Stimulated activated CD8-positive, alpha-beta memory T cell treated with anti-CD3 and anti-CD28 coated beads, Interleukin-7, amount 100 ng/mL, for 48 hours (primary cell): ENCODE measurements at places on chromosomes 7 and 10.
A peak's percentile ranks its signal among the peaks of the same experiment; 100 is the strongest.

DNA sequence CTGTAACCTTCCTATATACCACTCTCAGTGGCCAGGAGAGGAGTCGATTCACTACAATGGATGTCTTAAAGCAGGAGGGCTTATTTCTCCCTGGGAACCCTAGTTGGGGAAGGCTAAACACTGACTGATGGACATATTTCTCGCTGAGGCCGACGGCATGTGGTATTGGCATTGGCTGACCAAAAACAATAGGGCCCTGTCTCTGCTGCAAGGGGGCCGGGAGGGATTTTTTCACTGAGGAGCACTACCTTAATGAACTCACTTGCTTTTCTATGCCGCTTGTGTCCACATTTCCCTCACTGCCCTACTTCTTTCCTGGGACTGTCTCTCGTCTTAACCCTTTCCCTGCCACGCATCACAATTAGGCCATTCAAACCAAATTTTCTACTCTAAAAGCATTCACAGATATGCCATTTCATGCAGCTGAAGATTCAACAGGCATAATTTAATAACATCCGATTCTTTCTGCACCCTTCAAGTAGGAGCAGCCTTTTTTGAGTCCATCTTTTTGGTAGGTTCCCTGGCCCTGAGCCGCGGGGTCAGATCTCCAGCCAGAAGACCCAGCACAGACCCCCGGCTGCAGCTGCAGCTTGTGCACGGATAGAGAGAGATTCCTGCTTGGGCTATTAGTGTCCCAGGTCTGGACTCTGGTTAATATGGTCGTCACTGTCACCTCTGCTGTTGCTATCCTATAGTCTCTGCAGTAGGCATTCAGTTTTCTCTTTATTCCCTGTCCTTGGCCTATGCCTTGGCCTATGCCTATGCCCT lies 118.7 kb downstream of the HIPK2 start:
- no peak for DNase-seq

- DNase-seq, result no peak
These were observed 448.2 kb downstream of the KIF20B start for GRCh38 chr10:90149563-90149962.

- no peak for DNase-seq
These were observed 75.2 kb downstream of the PARD3 start for GRCh38 chr10:34739915-34740314.

GRCh38 chr7:112080441-112080840 lies 125.8 kb downstream of the DOCK4 start:
- DNase-seq, result no peak

DNA sequence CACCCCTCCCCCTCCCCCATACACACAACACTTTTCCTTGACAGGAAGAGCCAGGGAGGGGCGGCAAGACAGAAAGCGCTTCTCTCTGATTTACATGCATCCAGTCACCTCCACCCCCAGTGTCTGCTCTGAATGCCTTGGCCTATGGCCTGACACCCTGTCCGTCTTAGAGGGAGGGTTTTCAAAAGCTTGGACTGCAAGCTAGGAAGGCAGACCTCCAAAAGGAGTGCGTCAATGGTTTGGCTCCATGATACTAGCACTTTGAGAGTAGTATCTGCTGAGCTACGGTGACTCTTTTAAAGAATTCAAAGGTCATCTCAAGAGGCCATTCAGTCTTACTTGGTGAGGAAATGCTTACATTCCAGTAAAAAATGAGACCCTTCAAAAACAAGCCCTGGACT lies 20.3 kb upstream of the PAX2 start:
- DNase-seq, result no peak

DNA sequence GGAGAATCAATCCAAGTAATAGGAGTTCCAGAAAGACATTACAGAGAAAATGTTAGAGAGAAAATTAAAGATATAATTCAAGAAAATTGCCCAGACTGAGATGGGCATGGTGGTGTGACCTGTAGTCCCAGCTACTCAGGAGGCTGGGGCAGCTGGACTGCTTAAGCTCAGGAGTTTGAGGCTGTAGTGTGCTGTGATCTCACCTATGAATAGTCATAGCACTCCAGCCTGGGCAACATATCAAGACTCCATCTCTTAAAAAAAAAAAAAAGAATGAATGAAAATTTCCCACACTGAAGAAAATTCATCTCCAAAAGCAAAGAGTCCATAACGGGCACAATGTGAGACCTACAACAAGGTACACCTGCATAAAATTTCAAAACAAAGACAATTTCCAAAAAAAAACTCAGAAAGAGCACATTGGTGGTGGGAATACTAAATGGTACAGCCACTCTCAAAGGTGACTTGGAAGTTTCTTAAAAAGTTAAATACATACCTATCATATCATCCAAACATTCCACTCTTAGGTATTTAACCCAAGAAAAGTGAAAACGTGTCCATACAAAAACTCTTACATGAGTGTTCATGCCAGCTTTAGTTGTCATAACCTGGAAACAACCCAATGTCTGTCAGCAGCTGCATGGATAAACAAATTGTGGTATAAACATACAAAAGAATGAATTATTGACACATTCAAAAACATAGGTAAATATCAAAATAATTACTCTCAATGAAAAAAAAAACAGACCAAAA lies 6.9 kb upstream of the RGS10 start:
- DNase-seq, result no peak

- no peak for DNase-seq
These were observed 214.4 kb downstream of the CREB5 start for GRCh38 chr7:28626624-28627262.

DNA sequence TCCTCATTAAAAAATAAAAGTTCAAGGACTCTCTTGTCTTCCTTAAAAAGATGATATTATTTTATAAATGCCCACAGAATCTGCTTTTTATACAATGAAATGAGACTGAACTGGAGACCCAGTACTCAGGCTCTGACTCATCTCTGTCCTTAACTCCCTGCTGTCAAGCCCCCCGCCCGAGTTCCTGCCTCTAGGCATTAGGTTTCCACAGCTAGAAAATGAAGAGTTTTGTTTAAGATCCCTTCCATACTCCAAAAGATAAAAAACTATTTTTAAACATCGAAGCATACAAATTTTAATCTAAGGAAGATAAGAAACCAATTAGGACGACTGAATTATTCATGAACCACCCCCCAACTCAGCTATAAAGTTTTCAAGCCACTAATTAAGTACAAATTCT lies 97.7 kb upstream of the FEZF1 start:
- no peak for DNase-seq

DNA sequence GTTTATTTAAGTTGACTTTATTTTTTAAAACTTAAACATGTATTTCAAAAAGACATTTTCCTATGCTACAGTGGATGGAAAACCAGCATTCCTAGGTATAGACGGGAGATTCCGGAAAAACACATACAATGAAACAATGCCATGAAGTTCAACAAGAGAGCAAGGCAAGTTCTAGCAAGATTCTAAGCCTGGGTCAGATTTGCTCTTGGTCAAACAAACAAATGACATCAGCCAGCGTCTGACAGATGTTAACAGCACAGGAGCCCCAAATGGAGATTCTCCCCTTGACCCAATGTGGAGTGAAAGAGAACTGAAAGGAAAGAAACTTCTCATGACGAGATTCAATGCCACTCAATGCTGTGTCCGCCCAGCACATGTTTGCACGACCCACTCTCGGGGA lies 149.9 kb downstream of the NEURL1 start:
- DNase-seq, result no peak

DNA sequence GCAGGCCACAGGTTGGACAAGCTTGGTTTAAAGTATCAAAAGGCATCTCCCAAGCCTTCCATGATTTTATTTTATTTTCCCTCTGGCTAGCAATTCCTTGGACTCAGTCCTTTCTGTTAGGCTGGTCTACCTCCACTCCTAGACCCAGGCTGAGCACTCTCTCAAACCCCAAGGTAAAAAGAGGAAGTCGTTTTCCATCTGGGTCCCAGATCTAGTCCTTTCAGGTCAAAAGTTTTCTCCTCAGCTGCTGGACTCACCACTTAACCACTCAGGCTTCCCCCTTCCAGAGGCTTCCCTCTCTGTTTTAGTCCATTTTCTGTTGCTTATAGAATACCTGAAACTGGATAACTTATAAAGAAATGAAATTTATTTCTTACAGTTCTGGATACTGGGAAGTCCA lies 252.3 kb upstream of the MKLN1 start:
- no peak for DNase-seq

DNA sequence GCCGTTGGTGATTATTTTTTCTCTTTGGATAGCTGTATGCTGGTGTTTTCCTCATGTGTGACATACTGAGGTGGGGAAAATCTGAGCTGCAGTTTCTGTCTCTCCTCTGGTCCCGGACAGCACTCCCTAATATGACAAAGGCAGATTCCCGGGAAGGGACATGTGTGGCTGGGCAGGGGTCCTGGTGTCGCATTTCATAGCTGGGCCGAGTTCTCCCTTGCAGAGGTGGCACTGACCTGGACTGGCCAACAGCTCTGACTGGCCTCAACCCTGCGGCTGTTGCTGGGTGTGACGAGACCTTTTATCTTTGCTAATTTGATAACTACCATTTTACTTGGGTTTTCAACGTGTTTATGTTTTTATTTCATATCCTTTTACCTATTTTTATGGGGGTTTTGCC lies 248.6 kb upstream of the TCERG1L start:
- DNase-seq, result no peak

DNA sequence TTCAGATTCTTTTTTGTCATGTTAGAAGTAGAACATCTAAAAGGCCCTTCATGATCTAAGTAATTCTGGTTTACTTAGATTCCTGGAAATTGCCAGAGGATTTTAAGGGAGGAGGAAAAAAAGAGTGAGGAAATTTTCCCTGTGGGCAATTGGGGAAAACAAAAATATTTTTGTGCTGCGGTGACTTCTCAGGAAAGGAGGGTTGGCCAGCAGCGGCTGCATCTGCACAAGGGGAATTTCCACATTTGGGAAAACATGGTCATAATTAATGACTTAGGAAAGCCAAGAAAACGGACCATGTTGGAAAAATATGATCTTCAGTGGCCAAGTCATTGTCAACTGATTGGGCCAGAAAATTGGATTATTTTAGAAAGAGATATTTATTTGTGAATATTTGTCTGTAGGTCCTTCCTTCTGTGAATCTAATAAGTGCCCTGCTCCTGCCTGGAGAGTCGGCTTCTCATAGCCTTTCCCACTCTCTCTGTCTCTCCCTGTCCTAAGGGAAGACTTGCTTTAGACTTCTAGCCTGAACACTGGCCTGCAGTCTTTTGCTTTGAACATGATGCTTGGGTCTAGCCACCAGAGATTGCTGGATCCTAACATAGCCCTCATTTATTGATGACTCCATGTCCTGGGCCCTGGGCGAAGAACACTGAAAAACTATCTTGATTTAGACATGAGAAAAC lies 124.2 kb upstream of the MKLN1 start:
- DNase-seq, result no peak

GRCh38 chr10:92544296-92544695 lies 29.6 kb downstream of the IDE start:
- DNase-seq, result no peak

GRCh38 chr10:22560913-22561239 lies 153.5 kb downstream of the PIP4K2A start:
- no peak for DNase-seq

DNA sequence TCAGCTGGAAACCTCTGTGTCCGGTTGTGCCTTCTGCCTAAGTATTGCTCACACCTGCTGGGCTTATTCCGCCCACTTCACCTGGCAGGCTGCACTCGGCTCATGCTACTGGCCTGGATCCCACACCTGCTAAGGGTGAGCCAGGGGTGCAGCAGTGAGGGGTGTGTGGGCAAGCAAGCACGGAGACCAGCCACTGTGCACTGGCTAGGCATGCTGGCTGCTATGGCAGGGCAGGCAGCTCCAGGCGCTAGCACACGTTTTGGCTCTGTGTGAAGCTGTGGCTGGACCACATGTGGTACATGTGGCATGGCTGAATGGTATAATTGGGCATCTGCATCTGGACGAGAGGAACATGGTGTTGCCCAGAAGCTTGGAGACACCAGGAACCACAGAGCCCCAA lies 940.7 kb downstream of the NRG3 start:
- no peak for DNase-seq

GRCh38 chr10:129969184-129969910 lies 5.3 kb upstream of the EBF3 start:
- DNase-seq, result no peak

GRCh38 chr10:95428701-95429100 lies 132.5 kb downstream of the SORBS1 start:
- DNase-seq, result no peak

DNA sequence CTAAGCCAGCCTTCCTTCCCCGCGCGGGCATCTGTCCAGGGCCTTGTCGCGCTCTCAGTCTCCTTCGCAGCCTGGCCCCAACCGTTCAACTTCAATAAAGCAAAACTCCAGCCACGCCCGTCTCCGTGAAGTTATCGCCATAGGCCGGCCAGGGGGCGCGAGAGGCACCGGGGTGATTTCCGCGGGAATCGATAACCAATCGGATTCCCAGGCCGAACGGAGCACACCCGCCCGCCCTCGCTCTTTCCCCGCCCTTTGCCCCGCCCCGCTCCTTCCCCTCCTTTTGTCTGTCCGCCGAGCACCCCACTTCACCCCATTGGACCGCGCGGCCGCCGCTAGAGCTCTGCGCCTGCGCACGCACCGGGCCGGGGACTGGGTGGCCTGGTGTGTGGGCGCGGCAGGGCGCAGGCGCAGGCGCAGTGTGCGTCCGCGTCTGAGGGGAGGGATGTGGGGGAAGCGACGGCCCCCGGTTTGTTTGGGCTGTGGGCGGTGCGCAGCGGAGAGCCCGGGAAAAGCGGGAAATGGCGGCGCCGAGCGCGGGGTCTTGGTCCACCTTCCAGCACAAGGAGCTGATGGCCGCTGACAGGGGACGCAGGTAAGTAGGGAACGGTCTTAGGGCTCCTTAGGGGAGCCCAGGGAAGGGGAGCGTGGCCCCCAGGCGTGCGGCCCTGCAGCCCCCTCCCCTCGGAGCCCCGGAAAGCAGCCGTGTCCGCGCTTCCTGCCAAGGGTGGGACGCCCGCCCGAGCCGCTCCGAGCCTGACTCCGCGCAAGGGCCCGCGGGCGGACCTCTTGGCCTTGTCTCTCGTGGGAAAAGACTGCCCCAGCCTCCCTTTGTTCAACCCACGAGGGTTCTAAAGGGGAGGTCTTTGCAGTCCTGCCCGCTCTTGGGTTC lies at the start of gene CASP2:
Gene CASP2 (plus strand): TSS at position 417 of the 892 bp plus-strand sequence. CDS start 105 bp downstream, at position 522.
- peak; percentile 98 for DNase-seq

GRCh38 chr7:95472581-95473161 lies 13.1 kb upstream of the ASB4 start:
- no peak for DNase-seq

GRCh38 chr10:132158823-132159222 lies 27.9 kb upstream of the DPYSL4 start:
- no peak for DNase-seq
